ENCODE measurements at places on chromosomes 1 and 21.

DNA sequence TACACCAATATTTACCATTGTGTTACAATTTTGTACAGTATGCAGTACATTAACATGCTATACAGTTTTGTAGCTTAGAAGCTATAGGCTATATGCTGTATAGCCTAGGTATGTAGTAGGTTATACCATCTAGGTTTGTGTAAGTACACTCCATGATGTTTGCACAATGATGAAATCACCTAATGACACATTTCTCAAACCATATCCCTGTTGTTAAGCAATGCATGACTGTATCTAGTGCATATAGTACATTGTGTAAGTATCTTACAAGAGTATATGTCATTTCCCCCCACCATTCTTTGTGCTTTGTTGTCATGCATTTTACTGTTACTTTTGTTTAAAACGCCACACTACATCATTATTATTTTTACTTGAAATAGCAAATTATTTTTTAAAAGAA, 65.7 kb upstream of the RNF11 start:
- no peak for DNase-seq

DNA sequence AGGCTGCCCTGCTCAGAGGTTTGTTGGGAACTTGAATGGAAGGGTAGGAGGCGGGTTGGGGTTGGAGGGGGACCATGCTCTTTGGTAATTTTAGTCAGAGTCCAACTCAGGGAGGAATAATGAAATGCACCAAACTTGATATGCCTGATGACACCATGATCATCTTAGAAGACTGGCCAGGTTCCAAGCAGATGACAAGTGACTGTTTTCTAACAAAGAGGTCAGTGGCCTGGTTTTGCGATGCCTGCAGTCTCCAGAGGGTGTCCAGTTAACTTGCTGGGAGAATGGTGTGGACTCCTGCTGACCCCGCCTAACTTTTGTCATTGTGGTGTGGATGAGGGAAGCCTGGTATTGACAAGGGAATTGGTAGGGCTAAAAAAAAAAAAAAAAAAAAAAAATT, 12.4 kb downstream of the VANGL1 start:
- no peak for DNase-seq

DNA sequence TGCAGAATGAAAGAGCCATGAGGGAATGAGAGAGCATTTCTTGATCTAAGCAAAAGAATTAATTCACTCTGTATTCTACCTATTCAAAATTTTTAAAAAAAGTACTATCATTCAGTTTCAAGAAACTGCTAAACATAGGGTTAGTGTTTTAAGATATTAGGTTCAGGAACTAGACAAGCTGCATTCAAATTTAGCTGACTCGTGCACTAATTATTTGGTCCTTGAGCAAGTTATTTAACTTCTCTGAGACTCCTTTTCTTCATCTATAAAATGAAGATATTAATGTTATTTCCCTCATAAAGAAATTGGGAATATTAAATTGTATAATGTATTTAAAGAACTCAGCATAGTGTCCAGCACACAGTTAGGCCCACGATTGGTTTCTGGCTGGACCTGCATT, 75.0 kb upstream of the USH2A start:
- DNase-seq, result no peak

- no peak for DNase-seq
Observed at GRCh38 chr1:107867897-107868296, 97.1 kb downstream of the VAV3 start.

GRCh38 chr1:77446841-77447555, 165.2 kb downstream of the AK5 start:
- peak; percentile 16 for DNase-seq

DNA sequence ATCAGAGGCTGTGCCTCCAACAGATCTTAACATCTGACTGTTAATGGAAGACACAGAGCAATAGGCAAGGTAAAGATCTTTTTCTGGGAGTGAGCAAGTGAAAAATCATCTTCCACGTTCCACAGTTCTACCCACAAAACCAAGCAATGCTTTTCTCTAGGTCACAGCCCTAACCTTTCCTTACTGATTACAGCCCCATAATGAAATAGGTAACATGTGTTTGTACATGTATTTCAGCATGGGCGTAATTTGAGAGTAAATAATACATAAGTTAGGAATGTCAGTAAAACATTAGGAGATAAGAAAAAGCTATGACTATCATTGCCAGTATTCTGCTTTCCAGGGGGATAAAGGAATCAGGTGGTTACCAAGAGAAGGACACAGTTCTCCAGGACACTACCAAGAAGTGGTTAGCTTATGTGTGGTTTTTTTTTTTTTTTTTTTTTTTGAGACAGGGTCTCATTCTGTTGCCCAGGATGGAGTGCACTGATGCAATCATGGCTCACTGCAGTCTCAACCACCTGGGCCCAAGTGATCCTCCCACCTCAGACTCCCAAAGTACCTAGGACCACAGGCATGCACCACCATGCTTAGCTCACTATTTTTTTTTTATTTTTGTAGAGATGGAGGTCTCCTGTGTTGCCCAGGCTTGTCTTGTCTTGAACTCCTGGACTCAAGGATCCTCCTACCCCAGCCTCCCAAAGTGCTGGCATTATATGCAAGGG, 72.0 kb downstream of the DAP3 start:
- no peak for DNase-seq
